T-cell (primary cell): ENCODE measurements at places on chromosomes 1 and 21. TPM values are rescaled to one million over a fixed set of nuclear protein-coding genes. Genes with fewer than 3 reads are reported as not detected.

DCDC2B gene
- total RNA-seq = not detected

MYOG gene
- total RNA-seq = not detected

- no peak for DNase-seq
- H3K36me3 ChIP-seq = no peaks in the 10 kb centered on the region
- no peaks in the 10 kb centered on the region for H3K4me1 ChIP-seq
- H3K27me3 ChIP-seq = peaks cover 28% of the 10 kb centered on the region
These were observed 13.9 kb downstream of the HLX start for GRCh38 chr1:220892997-220893700.

DNA sequence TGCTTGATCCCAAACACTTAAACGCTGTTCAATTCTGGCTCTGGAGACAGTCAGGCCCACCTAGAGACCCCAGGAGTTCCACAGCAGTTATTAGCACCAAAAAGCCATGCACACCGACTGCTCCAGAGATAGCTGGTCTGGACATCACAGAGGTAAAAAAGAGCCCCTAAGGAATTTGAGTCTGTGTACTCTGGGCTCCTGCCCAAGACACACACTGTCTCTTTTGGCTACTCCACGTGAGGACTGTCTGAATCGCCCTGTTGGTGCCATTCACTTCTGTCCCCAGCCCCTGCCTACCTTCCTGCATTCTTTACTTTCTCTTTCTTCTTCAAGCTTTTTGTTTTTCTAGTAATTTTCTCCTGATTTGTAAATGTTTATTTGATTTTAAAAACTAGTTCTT is 197.4 kb downstream of the ADGRL2 start:
- no peaks in the 10 kb centered on the region for H3K36me3 ChIP-seq
- no peak for DNase-seq
- no peak overlapping the region for H3K4me3 ChIP-seq
- H3K27me3 ChIP-seq = no peaks in the 10 kb centered on the region
- no peak overlapping the region for H3K27ac ChIP-seq
